Stimulated activated naive B cell treated with anti-CD40 and anti-IgM and Interleukin-4, amounts not matched to agents 10 μg/mL and 1 μg/mL and 100 μg/mL, for 72 hours (primary cell): ENCODE measurements at places on chromosomes 4 and X.

- no peak for DNase-seq
These were observed 575 bp downstream of the SLC25A6 start for GRCh38 chrX:1391370-1391706.

- no peak for DNase-seq
These were observed 12.6 kb upstream of the PHKA2 start for GRCh38 chrX:18996536-18996935.

DNA sequence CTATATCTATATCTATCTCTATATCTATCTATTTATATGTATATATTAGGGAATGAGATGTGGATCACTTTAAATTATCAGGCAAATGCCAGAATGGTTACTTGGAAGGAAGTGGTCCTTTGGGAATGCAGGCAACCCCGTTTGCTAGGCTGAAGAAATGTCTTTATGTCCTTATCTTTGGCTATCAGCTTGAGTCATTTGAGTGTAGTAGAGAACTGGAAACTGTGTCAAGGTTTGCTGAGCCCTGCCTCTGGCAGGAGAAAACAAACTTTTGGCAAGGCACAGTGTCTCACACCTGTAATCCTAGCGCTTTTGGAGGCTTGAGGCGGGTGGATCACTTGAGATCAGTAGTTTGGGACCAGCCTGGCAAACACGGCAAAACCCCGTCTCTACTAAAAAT lies 167.3 kb downstream of the ACTRT1 start:
- no peak for DNase-seq

DNA sequence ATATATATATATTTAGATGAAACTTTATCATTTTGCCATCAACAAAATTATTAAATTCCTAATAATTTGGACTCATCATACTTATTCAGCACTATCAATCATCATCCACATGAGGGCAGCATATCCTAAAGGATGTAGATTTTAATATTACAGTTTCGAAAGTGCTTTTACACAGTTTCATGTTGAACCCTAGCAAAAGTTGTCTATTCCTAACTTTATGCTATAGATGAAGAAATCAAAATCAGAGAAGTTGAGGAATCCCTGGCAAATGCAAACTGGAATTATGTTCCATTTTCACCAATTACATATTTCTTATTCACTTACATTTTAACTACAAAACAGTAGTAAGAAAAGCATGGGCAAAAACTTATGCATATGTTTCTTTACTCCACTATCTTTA lies 36.6 kb upstream of the UGT2A1 start:
- no peak for DNase-seq

- DNase-seq: no peak
These were observed 14.6 kb downstream of the PFKFB1 start for GRCh38 chrX:54979432-54979831.

- no peak for DNase-seq
These were observed 183.8 kb downstream of the FBXO8 start for GRCh38 chr4:174099712-174100111.

- DNase-seq: no peak
These were observed 71.4 kb upstream of the ETNPPL start for GRCh38 chr4:108834166-108834834.

DNA sequence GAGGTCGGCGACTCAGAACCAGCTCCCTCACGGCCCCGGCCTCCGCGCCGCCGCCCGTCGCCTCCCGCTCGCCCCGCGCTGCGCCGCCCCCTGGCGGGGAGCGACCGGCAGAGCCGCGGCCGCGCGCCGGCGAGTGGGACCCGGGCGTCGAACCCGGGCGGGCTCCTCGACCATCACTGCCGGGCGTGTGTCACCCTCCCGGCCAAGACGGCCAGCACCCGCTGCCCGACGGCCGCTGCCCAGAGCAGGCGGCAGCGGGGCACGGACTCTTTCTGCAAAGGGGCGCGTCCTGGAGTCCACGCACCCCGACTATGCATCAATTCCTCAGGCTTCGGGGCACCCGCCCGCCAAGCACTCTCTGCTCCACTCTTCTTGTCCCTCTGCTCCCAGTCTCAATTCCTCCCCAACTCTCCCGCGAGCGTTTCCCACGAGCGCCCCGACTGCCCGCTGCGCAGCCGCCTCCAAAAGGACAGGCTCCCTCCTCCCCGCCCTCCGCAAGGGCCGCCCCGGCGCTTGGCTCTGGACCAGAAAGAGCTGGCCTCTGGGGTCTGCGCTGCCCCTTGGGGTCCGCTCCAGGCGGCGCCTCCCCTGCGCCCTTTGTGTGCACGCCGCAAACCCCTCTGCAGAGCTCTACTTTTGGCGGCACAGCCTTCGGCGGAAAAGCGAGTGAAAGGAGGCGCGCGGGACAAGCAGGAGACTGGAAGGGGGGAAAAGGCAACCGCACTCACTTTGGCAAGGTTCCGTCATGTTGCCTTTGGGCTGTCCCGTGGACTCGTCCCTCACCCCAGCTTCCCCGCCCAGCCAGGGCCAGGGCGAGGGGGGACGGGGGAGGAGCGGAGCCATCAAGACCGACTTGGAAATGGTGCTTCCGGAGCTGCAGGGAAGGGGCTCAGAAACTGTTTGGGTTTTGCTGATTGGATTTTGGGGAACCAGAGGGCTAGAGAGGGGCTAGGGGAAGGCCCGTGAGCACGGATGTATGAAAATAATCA lies 1.0 kb downstream of the PDE5A start:
- peak; percentile 20 for DNase-seq

DNA sequence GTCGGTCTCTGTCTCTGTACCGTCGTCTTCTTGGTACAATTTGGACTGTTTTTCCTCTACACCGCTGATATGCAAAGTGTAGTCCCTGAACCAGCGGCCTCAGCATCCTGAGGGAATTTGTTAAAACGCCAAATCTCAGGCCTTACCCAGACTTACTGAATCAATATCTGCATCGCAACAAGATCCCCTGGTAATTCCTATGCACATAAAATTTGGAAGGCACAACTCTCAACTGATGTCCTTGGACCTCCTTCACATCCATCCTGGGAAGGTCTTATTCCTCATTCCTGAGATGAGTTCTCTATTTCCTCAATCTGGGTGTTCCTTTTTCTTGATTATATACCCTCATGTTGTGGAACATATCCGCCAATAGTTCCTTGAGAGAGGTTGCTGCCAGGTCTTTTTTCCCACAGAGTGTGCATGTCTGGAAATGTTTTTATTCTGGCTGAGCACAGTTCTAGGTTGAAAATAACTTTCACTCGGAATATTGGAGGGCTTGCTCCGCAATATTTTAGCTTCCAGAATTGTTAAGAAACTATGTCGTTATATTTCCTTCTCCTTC lies 738 bp upstream of the HPF1 start:
- no peak for DNase-seq

DNA sequence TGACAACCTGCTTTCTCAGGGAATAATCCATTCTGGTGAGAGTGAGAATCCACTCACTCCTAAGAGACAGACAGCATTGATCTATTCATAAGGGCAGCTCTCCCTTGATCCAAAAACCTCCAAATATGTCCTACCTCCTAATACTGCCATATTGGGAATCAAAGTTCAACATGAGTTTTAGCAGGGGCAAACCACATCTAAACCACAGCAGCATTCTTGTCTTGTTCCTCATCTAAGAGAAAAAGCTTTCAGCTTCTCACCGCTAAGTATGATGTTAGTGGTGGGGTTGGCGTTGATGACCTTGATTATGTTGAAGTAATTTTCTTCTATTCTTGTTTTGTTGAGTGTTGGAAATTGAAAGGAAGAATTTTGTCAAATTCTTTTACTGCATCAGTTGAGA lies 69.6 kb downstream of the SERTM2 start:
- no peak for DNase-seq

GRCh38 chrX:103063918-103064434 lies at the start of gene BEX1:
TSS of gene BEX1 (minus strand) at chrX:103064171. CDS start at chrX:103063274, 897 bp downstream.
- no peak for DNase-seq

DNA sequence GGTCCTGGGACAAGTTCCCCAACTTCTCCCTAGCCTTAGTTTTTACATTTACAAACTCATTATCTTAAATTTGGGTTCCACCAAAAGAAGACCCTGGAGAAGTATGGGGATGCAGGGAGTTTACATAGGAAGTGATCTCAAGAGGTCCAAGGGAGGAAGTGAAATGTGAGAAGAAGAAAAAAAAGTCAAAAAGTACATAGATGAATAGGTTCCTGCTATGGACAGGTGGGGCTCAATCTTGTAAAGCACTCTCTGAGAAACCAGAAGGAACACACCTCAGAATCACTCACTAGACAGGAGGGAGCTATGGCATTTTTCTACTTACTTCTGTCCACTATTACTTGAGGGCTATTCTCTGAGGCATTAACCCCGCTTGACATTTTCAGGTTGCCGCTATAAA lies 56.6 kb downstream of the ARHGAP6 start:
- DNase-seq: no peak

- no peak for DNase-seq
These were observed 28.3 kb upstream of the CFAP299 start for GRCh38 chr4:80307183-80307735.

- no peak for DNase-seq
These were observed 10.1 kb upstream of the ADH1A start for GRCh38 chr4:99300934-99301333.

DNA sequence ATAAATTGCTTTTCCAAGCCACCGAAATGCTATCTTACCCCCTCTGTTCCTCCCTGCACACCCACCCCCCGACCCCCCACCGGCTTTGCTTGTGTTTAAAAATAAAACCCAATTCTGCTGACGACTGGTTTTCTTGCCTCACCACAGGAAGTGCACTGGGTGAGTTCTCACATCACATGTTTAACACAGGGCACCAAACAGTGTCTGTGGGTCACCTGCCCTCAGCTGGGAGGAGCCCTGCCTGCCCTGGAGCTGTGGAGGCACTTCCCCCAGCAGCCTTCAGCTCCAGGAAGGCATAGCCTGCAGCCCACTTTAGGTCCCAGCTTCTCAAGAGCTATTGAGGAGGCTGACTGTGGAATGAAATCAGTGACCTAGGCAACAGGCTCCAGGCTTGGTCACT lies 8.8 kb downstream of the TMEM255A start:
- DNase-seq: peak; percentile 29

DNA sequence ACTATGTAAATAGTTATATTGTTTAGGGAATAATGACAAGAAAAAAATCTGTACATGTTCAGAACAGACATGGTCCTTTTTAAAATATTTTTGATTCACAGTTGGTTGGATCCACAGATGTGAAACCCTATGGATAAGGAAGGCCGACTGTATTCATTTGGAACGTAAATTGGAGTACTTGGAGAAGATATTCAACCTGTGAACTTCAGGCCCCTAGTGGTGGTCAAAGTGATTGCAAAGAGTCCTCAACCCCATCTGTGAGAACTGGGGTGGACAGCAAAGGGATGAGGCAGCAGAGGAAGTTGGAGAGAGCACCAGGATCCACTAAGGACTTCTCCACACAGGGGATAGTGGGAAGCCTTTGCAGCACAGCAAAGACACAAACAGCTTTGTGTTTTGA lies 6.2 kb upstream of the CXCL13 start:
- no peak for DNase-seq

DNA sequence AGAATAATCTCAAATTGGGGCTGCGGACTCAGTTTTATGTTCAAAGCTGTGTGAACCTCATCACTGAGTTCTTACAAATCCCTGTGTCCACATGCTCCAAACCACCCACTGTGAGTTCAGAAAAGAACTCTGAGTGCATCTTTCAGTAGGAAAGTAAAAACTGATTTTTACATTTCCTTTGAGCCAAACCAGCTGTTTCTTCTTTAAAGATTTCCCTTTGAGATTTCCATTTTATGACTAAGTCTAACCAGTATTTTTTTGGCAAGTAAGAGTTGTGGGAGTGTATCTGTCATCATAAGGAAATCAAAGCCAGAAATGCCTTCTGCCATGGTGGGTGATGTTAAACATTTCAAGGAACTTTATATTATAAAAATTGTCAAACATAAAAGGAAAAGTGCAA lies 100.0 kb downstream of the TET2 start:
- DNase-seq: no peak

- no peak for DNase-seq
These were observed 27.6 kb downstream of the NYX start for GRCh38 chrX:41474726-41475100.

GRCh38 chr4:147815741-147816140 lies 83.9 kb downstream of the ARHGAP10 start:
- no peak for DNase-seq

- DNase-seq: no peak
These were observed 239.7 kb downstream of the RAB28 start for GRCh38 chr4:13244444-13244843.

DNA sequence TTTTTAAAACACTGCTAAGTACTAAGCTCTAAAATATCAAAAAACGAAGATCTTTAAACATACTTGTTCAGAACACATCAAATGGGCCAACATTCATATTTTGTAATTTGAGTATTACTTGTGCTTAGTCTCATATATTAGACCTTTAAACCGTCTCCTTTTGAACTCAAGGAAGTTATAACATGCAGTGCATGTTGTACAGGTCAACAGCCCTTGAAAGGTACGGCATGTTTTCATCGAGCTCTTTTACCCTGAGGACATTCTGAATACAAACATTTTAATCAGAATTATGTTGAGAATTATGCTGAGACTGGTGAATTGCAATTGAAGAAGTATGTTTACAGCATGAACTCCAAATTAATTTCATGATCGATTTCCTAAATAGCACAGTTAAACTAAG lies 7.0 kb upstream of the ASB11 start:
- DNase-seq: no peak

DNA sequence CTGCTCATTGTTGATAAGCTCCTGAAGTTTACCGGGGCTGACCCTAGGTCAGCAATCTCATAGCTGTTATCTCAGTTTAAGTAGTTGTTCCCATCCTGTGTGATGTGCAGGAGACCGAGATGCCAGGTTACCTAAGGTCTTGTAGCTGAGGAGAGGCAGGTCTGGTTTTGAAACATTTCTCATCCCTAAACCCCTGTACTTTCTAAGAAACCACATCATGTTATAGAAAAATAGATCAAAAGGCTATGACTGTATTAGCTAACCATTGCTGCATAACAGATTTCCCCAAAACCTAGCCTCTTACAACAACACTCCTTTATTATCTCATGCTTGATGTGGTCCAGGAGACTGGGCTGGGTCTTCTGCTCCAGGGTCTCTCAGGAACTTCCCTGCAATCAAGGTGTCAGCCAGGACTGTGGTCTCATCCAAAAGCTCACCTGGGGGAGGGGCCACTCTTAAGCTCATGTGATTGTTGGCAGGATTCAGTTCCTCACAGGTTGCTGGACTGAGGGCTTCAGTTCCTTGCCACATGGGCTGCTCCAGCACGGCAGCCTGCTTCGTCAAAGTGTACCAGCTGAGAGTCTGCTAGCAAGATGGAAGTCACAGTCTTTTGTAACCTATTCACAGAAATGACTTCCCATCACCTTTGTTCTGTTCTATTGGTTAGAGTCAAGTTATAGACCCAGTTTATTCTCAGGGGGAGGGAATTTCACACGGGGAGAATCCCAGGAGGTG lies 60.9 kb upstream of the CLCN4 start:
- no peak for DNase-seq
